ENCODE measurements at places on chromosomes 16 and 17. TPM values are rescaled to one million over a fixed set of nuclear protein-coding genes. Genes with fewer than 3 reads are reported as not detected.

GRCh38 chr17:77443748-77444260, 303.0 kb downstream of the SEC14L1 start:
- DNase-seq = no peak

- DNase-seq = no peak
These were observed at the start of gene GUCY2D for GRCh38 chr17:8001976-8002720. Gene GUCY2D, plus strand, starts transcription at chr17:8002615. Its CDS starts 433 bp downstream, at chr17:8003048.

DNA sequence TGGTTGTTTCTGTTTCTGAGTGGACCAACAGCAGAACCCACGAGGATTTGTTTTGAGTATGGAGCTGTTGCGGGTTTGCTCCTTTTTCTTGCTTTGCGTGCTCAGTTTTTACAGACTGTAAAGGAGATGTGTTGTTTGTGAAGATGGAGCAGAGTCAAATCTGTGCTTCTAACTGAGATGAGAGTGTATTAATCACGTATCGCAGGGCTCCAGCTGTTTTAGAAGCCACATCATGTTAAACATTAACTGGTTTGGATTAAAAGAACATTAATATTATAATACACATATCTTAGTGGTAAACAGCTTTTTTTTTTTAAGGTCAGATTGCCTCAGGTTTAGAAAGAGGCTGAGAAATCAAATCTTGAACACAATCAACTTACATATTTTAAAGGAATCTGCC, 69.4 kb downstream of the YPEL2 start:
- DNase-seq = no peak

DNA sequence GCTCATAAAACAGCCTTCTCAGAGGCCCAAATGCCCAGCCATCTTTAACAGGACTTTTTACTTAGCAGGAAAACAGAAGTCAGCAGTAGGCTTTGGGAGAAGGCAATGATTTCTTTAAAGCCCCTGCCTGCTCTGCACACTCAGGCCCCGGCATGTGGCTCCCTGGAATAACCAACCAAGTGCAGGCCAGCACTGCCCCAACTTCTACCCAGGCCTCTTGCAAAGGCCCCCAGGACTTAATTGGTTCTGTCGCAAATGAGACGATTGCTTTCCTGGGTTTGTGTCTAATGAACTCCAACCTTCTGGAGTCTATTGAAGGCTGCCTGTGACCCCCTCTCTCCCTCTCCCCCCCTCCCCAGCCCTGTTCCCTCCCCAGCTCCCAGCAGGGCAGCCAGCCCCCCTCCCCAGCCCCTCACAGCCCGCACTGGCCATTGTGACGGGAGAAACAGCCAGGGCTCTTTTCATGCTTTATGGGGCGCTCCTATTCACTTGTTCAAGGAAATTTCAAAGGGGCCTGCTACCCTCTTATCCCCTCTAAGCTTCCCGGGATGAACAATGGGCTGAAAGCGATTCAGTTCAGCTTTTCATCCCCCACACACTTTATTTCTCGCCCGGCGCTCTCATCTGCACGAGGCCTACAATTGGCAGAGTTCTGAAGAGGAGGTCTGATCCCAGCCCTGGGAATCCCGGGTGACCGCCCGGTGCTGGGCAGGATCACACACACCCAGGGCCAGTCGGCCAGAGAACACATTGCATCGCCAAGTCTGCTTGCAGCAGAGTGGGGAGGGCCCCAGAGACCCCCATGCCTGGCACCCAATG, 15.5 kb downstream of the AXIN2 start:
- no peak for DNase-seq

GRCh38 chr16:13896543-13897182, 23.3 kb upstream of the ERCC4 start:
- DNase-seq = peak; percentile 18

DNA sequence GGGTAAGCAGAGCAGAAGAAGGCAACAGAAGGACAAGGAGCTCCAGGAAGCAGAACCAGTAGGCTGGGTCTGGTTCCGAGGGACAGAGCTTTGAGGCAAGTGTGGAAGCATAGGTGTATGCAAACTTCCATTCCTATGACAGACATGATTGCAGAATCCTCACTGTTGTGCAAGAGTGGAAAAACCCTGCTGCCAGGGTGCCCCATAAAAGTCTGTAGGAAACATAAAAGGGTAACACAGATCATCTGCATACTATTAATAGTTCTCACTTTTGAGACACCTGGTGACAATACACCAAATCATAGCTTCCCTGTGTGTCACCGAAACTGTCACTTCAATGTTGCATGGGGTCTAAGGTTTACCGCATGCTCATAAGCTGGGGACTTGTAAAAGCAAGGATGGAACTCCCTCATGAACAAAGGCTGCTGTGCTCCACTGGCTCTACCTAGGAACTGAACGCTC, 39.7 kb downstream of the ARHGAP17 start:
- DNase-seq = peak; percentile 77

GRCh38 chr16:68384288-68385161, 63.8 kb downstream of the SMPD3 start:
- DNase-seq = no peak

TBX21 gene
- not detected for total RNA-seq

DNA sequence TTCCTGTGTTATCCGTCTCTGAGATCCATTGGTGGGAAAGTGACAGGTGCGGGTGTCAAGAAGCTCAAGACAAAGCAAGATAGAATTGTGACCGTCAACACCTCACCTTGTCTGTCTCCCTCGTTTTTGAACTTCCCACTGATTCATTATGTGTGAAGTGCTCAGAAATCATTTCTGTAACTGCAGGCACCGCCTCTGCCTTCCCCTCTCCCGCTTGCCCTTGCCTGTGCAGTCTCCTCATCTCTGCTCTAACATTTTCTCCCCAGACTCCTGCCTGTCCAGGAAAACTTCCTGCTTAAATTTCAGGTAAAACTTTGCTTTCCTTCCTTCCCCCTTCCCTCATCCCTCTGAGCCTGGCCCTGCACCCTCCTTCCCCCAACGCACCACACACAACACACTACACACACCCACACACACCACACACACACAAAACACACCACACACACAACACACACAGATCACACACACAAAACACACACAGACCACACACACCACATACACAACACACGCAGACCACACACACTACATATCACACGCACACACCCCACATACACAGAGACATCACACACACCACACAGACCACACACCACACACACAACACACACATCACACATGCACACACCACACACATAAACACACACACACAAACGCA, 25.7 kb downstream of the CALB2 start:
- DNase-seq = no peak

DNA sequence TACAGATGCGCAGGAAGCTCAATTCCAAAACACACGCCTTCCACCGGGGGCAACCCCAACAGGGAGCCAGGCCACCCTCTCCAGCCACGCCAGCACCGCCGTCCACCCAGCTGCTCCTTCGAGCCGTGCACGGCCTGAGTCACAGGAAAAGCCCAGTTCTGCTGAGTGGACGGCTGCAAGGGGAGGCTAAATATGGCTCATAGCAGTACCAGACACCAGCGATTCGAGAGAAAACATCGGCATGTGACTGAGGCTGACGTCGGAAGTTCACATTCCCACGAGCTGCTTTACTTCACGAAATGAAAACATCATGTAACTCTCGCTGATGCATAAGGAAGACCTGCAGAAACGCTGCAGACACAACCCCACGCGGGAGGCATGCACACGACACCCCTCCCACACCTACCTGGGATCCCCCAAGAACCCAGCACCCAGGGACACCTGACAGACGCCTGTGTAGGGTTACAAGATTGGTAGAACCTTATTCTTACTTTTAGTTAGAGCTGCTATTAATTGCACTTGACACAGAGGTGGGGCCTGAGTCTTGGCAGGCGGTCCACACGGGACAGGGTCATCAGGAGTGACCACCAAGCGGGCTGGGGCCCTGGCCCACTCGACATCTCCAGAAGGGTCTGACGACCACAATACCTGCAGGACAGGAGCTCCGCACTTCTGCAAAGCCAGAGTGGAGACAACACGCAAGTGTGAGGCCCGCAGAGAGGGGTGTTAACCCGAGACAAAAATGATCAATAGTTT, 116.8 kb downstream of the ANKRD11 start:
- DNase-seq = no peak

DNA sequence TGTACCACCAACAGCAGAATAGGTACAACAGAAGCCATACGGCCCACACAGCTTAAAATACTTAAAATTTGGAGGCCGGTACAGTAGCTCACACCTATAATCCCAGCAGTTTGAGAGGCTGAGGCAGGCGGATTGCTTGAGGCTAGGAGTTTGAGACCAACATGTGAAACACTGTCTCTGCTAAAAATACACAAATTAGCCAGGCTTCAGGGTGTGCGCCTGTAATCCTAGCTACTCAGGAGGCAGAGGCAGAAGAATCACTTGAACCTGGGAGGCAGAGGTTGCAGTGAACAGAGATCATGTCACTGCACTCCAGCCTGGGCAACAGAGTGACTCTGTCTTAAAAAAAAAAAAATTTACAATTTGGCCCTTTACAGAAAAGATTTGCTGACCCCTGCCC, 17.0 kb downstream of the GFOD2 start:
- no peak for DNase-seq

HOXB9 gene
- total RNA-seq = 1.4 TPM

- DNase-seq = no peak
These were observed 37.8 kb downstream of the MEAK7 start for GRCh38 chr16:84466692-84467091.

KRT36 gene
- total RNA-seq = not detected

All from MCF 10A (cell line).